ENCODE measurements at places on chromosomes 3 and 15.

DNA sequence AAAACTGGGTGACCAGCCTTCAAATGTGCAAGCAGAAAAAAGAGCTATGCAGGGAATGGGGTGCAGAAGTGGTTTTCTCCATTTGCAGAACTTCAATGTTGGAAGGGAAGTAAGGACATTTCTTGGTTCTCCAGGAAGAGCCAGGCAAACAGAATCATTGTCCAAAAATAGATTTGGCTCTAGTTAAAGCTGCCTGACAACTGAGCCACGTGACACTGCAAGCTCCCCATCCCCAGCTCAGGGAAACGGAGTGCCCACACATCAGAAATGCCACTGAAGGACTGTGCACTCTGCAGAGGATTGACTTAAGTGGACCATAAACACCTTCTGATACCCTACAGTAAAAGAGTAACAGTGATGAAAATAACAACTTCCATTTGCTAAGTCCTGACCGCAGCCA is 195.6 kb upstream of the NSMCE3 start:
- no peak for DNase-seq

DNA sequence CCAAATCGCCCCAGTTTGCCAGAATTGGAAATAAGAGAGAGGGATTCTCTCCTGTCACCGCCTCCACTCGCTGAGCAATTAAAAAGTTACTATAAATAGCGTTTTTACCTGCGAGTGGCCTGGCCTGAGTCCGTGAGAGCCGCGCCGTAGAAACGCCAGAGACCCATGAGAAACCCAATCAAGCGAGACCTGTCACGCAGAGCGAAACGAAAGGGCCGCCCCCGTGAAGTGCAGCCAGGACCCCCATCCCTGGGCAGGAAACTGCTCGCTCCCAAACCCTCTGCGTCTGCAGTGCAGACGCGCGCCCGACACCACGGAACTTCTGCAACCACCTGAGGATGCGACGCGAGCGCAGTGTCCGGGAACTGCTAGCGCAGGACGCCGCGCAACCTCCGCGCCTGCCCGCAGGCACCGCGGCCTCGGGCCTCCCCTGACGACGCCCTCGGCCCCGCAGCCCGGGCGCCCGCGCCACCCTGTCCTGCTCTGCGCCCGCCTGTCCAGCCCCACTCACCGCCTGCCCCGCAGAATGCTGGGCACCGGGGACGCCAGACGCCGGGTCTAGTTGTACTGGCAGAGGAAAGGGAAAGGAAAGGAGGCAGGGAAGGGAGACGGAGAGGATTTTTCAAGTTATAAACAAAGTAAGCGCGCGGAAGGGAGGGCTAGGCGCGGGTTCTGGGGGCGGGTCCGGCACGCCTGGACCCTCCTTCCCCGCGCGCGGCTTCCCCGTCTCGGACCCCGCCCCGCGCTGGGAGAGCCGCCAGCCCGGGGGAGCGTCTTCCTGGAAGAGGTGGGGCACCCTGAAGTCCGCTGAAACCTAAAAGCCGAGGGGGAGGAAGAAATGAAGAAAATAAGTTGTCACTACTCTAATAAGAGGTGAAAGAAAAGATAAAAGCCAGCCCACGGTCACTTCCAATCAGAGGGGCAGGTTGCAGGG is at the start of gene PLSCR4:
TSS of gene PLSCR4 (minus strand) at position 657 of the 934 bp plus-strand sequence. CDS start 29,034 bp downstream, outside the sequence.
- peak; percentile 18 for DNase-seq

DNA sequence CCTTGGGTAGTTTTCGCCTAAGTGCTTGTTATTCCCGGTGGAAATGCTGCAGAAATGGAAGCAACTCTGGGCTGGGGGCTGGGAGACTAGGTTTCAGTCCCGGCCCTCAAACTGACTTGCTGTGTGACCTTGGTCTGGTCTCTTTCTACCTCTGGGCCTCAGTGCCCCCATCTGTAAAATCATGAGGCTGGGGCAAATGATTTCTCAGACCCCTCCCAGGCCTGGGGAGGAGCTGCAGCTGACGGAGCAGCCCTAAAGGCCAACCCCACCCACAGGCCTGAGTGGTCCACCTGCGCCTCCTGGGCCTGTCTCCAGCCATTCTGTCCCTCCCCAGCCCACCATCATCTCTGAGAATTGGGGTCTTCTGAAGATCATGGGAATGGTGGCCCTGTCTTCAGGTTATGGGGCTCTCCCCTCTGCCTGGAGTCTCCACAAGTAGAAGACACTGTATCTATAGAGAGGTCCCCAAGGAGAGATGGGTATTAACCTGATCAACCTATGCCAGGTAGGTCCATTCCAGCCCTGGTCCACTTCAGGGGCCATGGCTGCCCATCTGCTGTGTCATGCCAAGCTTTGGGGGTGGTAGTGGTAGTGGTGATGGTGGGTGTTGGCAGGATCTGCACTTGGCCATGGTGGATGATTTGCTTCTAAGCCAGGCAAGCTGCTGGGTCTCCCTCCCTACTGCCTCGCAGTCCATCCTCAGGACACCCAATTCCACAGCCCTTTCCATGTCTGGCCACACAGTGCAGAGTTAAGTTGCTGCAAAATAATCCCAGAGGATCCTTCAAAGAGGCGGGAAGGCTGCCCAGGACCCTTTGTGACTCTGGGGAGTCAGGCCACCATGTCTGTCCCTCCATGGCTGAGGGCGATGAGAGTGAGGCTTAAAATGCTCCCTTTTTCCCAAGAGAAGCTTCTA is 46.0 kb downstream of the ITGA11 start:
- DNase-seq: no peak

- DNase-seq: no peak
These were observed 31.3 kb upstream of the IQSEC1 start for GRCh38 chr3:13104511-13104910.

- DNase-seq: no peak
These were observed 257.6 kb upstream of the STT3B start for GRCh38 chr3:31275038-31275572.

- no peak for DNase-seq
These were observed 31.2 kb downstream of the DZIP1L start for GRCh38 chr3:138084196-138084595.

Measured in progenitor cell of endocrine pancreas (in vitro differentiated cells).